ENCODE measurements at places on chromosomes 7 and 10.

DNA sequence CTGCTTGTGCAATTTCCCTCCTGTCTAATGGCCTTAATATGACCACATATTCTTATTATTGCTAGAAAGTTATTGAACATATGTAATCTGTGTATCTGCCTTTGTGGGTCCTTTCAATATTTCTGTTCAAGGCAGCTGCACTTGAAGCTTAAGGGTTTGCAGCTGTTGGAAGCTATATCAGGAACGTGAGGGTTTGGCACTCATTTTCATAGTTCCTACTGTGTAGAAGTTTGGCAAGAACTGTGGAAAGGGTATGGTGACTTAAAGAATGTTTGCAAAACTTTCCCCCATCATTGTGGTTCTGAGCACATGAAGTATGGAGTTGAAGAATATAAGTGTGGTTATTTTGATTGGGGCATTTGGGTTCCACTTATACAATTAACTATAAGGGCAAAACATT lies 144.7 kb upstream of the SEMA3A start:
- DNase-seq: no peak

GRCh38 chr10:129494176-129494575 lies 27.1 kb downstream of the MGMT start:
- no peak for DNase-seq

DNA sequence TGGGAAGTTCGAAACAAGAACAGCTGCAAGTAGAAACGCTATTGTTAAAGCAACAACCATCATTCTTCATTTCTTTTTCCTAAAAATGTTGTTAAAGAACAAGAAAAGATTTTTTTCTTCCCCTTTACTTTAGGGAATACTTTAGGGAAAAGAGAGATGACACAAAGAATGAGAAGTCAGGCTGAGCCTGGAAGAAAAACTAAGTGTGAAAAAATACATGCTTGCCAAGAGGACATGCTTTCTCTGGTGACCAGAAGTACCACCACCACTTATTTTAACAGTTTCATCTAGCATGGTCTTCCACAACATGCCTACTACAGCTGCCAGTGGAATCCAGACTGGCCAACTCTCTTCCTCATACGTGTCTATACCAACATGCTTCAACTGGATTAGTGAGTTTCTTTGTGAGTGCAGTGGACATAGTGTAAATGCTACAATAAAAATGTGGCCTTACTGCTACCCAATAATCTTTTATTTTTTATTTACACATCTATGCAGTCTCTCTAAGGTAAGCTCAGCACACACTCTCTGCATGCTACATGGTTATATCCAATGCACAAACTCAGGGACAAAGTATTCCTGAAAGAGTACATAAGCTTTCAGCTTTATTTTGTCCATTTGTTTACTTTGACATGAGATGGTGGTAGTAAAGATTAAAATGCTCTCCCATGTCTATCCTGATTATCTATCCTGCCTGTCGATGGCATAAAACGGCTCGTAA lies 196.2 kb downstream of the TAX1BP1 start:
- DNase-seq: no peak

- no peak for DNase-seq
These were observed 41.4 kb downstream of the MYO1G start for GRCh38 chr7:44937426-44937825.

DNA sequence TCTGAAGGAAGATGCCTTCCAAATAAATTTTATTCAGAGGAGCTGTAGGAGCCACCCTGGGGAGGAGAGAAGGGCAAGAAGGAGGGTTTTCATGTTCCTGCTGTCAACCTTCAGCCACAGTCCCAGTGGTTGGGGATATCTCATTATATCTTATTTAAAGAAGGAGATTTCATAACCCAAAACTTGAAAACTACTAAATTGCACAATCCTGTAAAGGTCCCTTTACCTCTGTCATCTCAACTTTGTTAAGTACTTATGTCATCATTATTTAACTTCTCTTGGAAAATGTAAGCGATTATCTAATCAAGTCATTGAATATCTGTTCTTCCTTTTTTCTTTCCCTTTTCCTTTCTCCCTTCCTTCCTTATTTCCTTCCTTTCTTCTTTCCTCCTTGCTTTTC lies 794.5 kb upstream of the IGFBP3 start:
- DNase-seq: no peak

- no peak for DNase-seq
These were observed 278.3 kb upstream of the ZNF32 start for GRCh38 chr10:43926875-43927406.

DNA sequence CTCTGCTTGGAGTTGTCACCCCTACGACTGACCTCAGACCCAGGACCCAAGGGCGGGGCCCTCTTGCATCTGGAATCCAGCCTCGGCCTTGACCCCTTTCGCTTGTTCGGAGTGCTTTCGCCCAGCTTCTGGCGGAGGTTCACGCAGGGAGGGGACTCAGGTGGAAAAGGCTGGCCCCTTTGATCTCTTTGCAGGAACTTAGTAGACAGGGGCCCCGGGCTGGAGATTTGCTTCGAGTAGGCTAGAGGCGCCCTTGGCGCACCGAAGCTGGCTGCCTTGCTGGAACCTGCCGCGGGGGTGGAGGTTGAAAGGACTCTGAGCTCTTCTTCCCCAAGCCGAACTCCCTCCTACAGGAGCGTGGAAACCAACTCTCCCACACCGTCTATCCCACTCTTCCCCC lies 255.1 kb downstream of the OTUD1 start:
- DNase-seq: no peak

DNA sequence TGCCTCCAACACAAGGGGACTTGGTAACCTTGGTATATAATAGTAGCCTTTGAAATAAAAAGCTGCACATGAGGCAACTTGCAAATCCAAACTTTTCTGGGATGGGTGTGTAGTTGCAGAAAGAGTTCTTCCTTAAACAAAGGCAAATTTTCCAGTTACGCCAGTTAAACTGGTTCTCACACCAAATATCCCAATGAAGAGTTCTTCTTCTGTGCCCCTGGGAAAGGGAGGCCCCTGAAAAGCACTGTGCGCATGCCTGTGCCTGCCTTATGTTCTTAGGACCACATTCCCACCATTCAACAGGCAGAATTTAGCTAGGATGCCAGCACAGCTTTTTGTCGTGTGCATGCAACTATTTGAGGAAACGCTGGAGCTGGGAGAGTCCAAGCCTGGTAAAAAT lies 164.8 kb upstream of the SLC25A13 start:
- no peak for DNase-seq

- no peak for DNase-seq
These were observed 174.2 kb upstream of the KMT2E start for GRCh38 chr7:104839842-104840241.

GRCh38 chr7:386385-386784 lies 96.4 kb downstream of the FOXL3 start:
- DNase-seq: no peak

- no peak for DNase-seq
These were observed 8.1 kb downstream of the SFTPA2 start for GRCh38 chr10:79552143-79552542.

DNA sequence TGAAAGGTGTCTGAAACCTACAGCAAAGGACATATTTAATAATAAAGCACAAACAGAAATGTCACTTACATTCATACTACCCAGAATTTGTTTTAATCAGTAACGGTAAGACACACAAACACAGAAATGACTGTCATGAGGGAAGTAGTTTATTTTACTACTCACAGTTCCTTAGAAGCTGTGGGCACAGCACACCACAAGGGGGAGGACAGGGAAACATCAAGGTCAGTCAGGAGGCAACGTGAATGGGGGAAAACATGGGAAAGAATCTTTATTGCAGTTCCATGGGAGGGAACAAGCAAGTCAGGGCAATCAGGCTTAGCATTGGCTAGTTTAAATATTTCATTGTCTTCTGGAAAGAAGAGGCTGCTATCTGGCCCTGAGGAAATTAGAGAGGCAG lies 123.8 kb upstream of the PDSS1 start:
- no peak for DNase-seq

- DNase-seq: no peak
These were observed 25.5 kb downstream of the FGFBP3 start for GRCh38 chr10:91883549-91884444.

DNA sequence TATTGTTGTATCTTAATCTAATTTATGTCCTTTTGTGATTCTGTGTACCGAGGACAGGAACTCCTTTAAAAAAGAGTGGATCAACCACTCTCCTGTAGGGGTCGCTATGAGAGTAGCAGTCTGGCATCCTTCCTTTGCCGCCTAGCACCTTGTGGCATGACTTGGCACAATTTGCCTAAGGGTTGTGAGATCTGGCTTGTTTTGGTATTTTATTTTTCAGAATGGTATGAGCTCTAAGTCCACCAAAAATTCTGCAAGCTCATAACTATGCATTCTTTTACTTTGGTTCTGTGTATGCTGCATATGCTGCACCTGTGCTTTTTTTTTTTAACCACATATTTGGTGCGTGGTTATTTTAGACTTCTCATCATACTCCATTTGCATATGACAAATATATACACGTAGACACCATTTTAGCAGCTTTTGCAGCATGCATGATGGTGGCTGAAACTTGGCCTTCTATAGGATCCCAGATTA lies 112.8 kb downstream of the CDK14 start:
- no peak for DNase-seq

Data from H54 (cell line).